Osteoblast (primary cell): ENCODE measurements at places on chromosomes 7 and 10. TPM values are rescaled to one million over a fixed set of nuclear protein-coding genes. Genes with fewer than 3 reads are reported as not detected.

Gene PIP4K2A
- total RNA-seq, result 65.7 and 68.8 TPM in 2 replicates

Gene MEIG1
- 1.2 TPM in 1 of 2 replicates, not detected in the other for total RNA-seq

Gene MRLN
- total RNA-seq, result not detected in 2 replicates

Gene RNLS
- total RNA-seq, result 22.4 and 23.0 TPM in 2 replicates

Gene PDE6C
- total RNA-seq, result not detected in 2 replicates

Gene OR6B1
- not detected in 2 replicates for total RNA-seq

Gene CBX3
- total RNA-seq, result 136 and 142 TPM in 2 replicates

GRCh38 chr10:52805414-52806285, 33.1 kb upstream of the MBL2 start:
- no peak for DNase-seq

- peak; percentile 65 for DNase-seq
These were observed 680 bp downstream of the C7orf57 start for GRCh38 chr7:48035967-48036478.

- DNase-seq, result peak; percentile 52
These were observed 48.7 kb downstream of the GCC1 start for GRCh38 chr7:127536741-127537140.

GRCh38 chr7:26049081-26049480, 102.9 kb upstream of the NFE2L3 start:
- DNase-seq, result no peak

- DNase-seq, result no peak
These were observed 31.4 kb upstream of the CREB3L2 start for GRCh38 chr7:138033241-138033640.

- no peak for DNase-seq
These were observed 393.5 kb downstream of the GFRA1 start for GRCh38 chr10:115879372-115880089.

GRCh38 chr7:31315758-31316157, 24.8 kb downstream of the NEUROD6 start:
- no peak for DNase-seq

DNA sequence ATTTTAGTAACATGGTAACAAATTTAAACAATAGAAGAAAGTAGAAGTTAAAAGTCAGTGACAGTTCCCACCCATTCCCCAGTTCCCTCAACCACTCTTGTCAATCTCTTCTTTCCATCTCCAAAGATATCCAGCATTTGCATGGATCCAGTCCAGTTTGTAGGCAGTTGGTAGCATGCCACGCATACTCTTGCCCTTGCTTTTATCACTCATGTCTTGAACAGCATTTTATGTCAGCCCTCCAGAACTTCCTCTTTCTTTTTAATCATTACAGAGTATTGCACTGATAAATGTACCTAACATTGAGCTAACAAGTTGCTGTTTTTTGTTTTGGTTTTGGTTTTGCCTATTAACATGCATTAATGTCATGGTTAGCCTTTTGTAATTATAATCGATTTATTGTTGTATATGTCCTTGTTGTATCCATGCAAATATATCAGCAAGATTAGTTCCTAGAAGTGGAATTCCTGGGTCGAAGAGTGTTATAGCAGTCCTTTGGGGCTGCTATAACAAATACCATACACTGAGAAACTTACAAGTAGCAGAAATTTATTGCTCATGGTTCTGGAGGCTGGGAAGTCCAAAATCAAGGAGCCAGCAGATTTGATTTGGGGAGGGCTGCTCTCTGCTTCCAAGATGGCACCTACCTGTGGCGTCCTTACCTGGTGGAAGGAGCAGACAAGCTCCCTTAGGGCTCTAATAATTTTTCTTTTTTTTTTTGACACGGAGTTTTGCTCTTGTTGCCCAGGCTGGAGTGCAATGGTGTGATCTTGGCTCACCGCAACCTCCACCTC, 25.7 kb downstream of the CHST3 start:
- no peak for DNase-seq

- DNase-seq, result peak; percentile 97
These were observed 5.2 kb upstream of the MYH16 start for GRCh38 chr7:99267481-99267840.

DNA sequence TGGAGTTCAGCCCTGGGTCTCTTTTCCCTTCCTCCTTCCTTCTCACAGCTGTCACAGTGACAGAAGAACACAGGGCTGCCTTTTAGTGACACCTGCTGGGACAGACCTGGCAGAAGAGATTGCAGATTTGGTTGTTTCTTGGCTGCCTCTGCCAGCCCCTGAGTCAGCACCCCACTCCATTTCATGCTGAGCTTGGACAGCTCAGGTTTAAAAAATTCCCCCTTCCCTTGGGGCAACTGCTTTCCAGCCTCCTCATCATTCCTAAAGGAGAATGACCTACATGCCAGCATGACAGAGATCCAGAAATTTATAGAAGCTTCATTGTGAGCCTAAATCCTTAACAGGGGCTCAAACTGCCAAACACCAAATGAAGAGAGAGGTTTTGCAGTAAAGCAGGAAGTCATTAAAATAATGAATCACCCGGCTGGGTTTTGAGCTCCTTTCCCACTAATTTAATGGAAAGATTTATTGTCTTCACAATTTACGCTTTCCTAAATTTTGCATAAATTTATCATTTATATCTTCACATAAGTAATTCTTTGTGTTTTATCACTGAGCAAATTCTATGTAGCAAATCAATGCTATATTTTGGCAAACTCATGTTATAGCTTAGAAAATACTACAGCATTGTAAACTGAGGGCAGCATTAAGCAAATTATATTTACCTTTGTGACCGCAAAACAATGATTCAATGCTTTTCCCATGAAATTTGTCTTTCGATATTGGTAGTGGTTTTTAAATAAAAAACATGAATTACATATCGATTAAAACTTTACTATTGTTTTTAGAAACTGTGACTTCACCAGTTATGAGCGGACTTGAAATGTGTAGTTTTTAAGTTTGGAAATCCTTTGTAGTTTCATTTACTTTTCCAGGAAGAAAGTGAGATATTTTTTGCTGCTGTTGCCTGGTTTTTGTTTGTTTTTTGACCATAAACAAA, 399.5 kb upstream of the ANKRD30A start:
- DNase-seq, result peak; percentile 94

- no peak for DNase-seq
These were observed 308.5 kb upstream of the MEOX2 start for GRCh38 chr7:15995027-15995426.

DNA sequence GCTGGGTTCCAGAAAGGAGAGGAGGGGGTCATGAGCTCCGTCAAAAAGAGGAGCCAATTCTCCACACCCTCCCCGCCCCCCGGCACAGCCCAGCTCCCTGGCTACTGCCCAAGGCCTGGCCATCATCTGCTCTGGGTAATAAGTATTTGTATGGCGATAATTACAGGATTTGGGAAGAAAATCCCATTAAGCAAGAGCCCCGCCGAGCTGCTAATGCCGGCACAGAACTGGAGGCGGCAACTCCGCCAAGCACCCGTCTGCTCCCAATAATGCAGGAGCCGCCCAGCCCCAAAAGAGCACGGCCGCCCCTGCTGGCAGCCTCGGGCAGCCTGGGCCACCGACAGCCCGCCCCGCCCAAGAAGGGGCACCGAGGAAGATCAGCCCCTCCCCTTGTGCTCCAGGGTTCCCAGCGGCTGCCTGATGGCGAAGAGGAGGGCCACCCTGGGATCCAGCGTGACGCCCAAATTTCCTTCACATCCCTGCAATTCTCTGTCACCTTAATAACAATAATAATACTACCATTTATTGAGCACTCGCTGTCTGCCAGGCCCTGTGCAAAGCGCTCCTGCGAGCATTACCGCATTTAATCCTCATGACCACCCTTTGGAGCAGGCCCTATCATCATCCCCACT, 5.9 kb downstream of the SLIT1 start:
- peak; percentile 63 for DNase-seq

DNA sequence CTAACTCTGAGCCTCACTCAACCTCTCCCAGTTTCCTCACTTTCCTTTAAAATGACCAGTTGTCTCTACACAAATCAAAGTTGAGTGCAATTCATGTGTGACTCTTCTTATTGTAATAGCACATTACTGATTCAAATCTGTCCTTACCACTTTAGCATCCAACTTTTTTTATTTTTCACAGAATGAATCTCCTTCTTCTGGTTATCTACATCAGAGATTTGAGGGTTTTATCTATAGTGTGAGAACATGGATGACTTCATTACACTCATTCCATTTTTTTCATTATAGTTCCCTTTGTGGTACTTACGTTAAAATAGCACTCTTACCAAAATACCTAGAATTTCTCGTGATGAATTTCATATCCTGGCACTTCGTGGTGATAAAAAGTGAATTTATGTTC, 43.3 kb downstream of the RTKN2 start:
- no peak for DNase-seq
